ENCODE measurements at places on chromosomes 2 and 18. TPM values are rescaled to one million over a fixed set of nuclear protein-coding genes. Genes with fewer than 3 reads are reported as not detected.

Gene CFAP210
- total RNA-seq: not detected

DNA sequence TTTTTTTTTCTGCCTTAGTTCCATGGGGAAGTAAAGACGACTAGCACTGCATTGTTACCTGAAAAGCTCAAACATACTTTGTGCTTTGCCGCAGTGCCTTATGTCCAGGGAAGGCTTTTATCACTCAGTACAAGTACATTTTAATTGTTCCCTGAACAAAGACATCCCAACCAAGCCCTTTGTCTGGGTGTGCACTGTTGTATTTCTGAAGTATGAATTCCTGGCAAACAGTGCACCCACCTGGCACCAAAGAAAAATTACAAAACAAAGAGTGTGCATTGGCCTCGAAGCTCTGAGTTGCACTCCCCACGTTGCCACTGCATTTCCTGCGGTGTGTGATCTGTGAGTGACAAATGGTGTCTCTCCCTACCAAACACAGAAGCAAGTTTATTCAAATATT lies 858.5 kb upstream of the PIK3C3 start:
- H3K4me3 ChIP-seq: no peak overlapping the region
- H3K27ac ChIP-seq: no peak overlapping the region
- no peaks in the 10 kb centered on the region for H3K4me1 ChIP-seq
- H3K36me3 ChIP-seq: no peaks in the 10 kb centered on the region

GRCh38 chr18:10899481-10899880 lies 249.9 kb downstream of the PIEZO2 start:
- no peak overlapping the region for H3K4me3 ChIP-seq
- H3K27ac ChIP-seq: no peak overlapping the region
- no peak for DNase-seq
- no peaks in the 10 kb centered on the region for H3K27me3 ChIP-seq

- peaks cover 5% of the 10 kb centered on the region for H3K27me3 ChIP-seq
- no peak overlapping the region for H3K27ac ChIP-seq
- no peak for DNase-seq
- no peaks in the 10 kb centered on the region for H3K36me3 ChIP-seq
Measured at GRCh38 chr2:100628506-100628905, 65.7 kb downstream of the PDCL3 start.

GRCh38 chr18:2979129-2979528 lies 33.8 kb downstream of the LPIN2 start:
- DNase-seq: peak; percentile 55
- H3K4me3 ChIP-seq: no peak overlapping the region
- no peaks in the 10 kb centered on the region for H3K27me3 ChIP-seq
- H3K4me1 ChIP-seq: peaks cover 60% of the 10 kb centered on the region
- H3K36me3 ChIP-seq: no peaks in the 10 kb centered on the region

DNA sequence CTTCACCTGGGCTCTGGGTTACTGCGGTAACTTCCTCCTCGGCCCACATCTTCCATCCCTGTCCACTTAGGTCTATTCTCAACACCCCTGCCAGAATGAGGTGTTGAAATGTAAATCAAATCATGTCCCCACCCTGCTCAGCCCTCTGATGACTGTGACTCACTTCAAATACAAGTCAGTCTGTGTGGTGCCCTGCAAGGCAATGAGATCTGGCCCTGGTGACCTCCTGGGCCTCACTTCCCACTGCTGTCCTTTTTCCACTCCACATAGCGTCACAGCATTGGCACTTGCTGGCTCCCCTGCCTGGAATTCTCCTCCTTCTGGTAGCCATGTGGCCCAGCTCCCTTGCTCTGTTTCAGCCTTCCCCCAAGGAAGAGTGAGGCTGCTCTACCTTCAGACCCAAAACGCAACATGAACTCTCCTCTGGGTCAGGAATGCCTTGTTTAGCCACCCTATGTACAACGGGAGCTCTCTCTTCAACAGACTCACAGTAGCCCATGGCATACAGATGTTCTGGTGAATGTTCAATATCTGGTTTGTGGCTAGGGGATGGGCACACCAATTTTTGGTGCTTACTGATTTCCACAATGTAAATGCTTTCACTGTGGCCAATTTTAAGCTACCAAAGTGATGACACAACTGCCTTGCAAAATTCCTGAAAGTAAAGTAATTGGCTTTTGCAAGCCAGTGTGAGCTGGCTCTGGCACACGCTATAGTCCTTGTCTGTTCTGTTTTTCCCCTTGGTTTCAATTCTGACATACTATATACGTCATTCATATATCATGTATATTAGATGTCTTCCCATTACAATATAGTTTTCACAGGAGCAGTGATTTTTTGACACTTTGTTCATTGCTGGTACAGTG lies 550.3 kb upstream of the HS6ST1 start:
- H3K27me3 ChIP-seq: no peaks in the 10 kb centered on the region
- DNase-seq: no peak
- H3K4me3 ChIP-seq: no peak overlapping the region
- H3K4me1 ChIP-seq: no peaks in the 10 kb centered on the region

GRCh38 chr2:153213022-153213421 lies 265.5 kb downstream of the RPRM start:
- no peak overlapping the region for H3K4me3 ChIP-seq
- no peaks in the 10 kb centered on the region for H3K4me1 ChIP-seq
- DNase-seq: no peak
- H3K27me3 ChIP-seq: no peaks in the 10 kb centered on the region
- no peak overlapping the region for H3K27ac ChIP-seq

- no peaks in the 10 kb centered on the region for H3K36me3 ChIP-seq
- H3K27ac ChIP-seq: no peak overlapping the region
- no peaks in the 10 kb centered on the region for H3K4me1 ChIP-seq
- no peaks in the 10 kb centered on the region for H3K27me3 ChIP-seq
- DNase-seq: no peak
Measured at GRCh38 chr2:8319219-8319618, 362.6 kb upstream of the ID2 start.

DNA sequence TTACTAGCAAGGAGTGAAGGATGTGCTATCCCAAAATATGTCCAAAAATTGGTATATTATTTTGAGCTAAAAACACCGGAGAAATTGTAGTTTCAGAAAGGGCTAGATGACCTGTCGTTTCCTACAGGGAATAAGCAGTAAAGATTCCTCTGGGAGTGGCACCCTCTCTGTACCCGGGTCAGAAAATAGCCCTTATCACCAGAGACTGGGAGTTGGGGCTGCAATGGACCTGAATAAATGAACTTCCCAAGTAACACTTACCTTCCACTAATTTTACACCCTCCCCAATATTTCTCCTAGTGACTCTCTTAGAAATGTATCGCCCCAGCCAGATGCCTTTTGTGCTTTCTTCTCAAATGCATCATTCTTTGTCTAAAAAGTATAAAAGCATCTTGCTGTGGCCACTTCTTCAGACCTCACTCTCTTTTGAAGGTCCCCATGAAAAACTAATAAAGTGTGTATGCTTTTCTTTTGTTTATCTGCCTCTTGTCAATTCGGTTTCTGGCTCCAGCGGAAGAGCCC lies 734 bp upstream of the RMC1 start:
- no peak for DNase-seq
- no peaks in the 10 kb centered on the region for H3K27me3 ChIP-seq
- H3K4me3 ChIP-seq: peak overlapping the region; percentile 86
- peaks cover 18% of the 10 kb centered on the region for H3K4me1 ChIP-seq

Measured in endothelial cell of umbilical vein (primary cell).